ENCODE measurements at places on chromosomes 5 and 9.

- DNase-seq, result no peak
These were observed 102.4 kb upstream of the SMC2 start for GRCh38 chr9:103991698-103992097.

DNA sequence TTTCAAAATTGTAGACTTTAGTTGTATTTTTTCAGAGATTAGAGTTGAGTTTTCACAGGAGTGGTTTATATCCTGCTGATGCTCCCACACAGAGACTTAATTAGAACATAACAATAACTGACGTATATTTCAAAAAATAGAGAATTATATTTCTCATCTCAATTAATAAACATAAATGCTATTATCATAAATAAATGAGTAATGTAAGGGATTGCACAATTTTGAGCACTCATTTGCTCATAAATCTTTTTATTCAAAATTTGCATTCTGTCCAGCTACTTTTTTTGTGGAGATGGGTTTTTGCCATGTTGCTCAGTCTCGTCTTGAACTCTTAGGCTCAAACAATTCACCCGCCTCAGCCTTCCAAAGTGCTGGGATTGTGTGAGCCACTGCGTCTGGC lies 515.7 kb upstream of the RORB start:
- no peak for DNase-seq

- no peak for DNase-seq
These were observed 173.6 kb downstream of the TENT4A start for GRCh38 chr5:6886866-6887265.

GRCh38 chr5:429453-430188 lies 13.4 kb upstream of the EXOC3 start:
- DNase-seq, result no peak

DNA sequence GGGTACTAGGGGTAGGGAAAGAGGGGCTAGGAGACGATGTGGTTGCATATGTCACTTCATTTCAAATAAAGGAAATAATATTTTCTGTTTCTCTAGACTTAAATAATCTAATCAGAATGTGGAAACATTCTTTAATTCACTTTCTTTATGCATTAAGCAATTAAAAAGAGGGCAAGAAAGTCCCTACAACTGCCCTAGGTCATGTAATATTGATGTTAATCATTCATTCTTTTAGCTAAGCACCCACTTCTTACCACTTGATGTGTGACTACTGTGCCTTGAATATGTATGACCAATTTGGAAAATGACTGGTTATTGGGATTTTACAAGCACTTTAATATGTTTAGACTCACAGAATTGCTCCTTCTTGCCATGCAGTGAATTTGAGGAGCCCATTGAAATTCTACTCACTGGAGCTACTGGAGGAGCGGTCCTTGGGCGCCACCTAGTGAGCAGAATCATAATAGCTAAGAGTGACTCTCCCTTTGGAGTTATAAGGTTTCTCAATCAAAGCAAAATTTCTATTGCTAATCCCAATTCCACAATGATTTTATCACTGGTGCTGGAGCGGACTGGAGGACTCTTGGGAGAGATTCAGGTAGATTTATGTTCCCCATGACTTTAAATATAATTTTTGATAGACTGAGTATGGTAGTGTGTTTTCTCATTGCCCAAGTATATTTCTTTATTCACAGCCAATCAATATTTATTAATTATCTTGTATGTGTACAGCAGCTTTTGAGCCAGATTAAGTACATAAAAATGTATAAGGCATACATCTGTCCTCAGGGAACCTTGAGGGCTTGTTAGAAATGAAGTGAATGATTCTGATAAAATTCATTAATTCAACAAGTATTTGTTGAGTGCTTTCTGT lies 225.1 kb downstream of the ADGRV1 start:
- DNase-seq, result peak; percentile 12

- DNase-seq, result peak; percentile 32
These were observed 200.4 kb downstream of the LRRC70 start for GRCh38 chr5:62779010-62779422.

GRCh38 chr5:88602584-88602983 lies 280.4 kb downstream of the MEF2C start:
- DNase-seq, result no peak

- no peak for DNase-seq
These were observed 159.9 kb downstream of the MAN2A1 start for GRCh38 chr5:109849478-109850088.

DNA sequence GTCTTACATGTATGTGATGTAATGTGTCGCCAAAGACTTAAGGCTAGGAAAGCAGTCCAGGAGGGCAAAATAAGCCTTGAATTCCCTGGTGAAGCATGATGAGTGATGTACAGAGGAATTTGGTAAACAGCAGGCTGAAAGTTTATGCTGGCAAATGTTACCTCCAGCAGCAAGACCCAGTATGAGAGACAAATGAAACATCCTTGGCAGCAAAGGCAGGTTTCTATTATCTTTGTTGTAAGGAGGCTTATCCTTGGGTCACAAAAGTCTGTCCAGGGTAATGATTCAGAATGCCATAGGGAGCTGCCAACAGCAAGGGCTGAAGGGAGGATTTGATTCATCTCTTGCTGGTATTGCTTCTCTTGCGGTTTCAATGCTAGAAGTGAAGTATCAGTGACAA lies 75.9 kb upstream of the HTR4 start:
- no peak for DNase-seq

DNA sequence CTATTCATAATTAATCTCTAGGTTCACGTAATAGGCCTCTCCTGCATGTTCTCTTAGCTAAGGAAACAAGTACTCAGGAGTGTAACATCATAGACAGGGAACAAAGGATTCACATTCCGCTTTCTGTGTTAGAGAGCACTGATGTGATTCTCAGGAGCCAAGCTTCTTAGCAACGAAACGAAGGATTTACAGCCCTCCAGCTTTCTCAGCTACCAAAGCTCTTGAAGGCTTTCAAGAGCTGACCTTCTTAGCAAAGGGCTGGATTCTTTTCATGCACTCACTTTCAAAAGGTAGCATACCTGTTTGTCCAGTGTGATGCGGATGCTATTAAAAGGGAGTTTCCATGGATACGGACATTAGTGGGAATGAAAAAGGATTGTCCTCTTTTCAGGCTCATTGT lies 107.4 kb downstream of the TUSC1 start:
- no peak for DNase-seq

- no peak for DNase-seq
These were observed 271.5 kb downstream of the ADGRV1 start for GRCh38 chr5:90830058-90830457.

DNA sequence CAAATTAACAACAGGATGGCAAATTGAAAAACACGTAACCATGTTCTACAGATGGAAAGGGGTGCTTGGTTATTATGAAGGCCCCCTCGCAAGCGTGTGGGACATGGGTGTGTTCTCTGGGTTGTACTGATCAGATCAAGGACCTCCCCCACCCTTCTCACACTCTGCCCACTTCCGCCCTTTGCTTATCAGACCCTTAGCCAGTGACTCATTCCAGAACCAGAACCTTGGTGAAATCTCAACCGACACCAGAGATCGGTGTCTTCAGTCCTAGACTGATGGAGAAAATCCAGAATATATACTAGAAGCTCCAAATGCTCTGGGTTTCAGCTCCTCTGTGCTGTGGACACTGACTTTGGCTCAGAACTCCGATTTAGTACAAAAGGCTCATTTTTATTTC lies 64.9 kb downstream of the PTTG1 start:
- no peak for DNase-seq

DNA sequence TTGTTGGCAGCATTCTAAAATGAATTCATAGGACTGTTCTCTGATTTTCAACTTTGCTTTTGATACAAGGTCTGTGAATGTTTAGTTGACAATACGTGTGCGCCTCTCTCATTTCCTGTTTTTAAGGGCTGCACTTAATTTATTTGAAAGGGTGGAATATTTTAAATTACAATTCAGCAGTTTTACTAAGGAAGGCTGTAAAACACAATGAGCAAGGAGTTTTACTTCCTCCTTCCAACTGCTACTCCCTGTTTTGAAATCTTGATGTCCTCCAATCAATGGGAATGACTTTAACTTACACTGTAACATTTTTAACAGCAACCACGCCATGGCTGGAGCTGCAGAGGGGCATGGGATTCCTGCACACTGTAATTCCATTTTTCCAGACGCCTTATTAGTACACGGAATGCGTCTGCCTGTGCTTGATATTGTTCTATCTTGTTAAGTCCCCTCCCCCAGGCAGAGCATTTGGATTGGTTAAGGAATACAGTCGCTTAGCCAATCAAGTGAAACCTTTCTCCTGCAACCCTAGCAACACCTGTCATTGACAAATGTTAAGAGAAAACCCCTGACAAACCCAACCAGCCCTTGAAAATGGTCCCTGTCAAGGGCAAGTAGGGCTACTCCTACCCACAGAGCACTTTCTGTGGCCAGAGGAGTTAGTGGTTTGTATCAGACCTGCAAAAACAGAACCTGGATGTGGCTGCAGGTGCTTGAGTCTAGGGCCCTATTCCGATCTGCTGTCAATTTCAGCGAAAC lies 12.5 kb upstream of the ZSWIM6 start:
- DNase-seq, result no peak

GRCh38 chr5:61653807-61654580 lies 321.9 kb downstream of the ZSWIM6 start:
- no peak for DNase-seq

GRCh38 chr5:10323588-10324488 lies 16.1 kb upstream of the CMBL start:
- peak; percentile 36 for DNase-seq

DNA sequence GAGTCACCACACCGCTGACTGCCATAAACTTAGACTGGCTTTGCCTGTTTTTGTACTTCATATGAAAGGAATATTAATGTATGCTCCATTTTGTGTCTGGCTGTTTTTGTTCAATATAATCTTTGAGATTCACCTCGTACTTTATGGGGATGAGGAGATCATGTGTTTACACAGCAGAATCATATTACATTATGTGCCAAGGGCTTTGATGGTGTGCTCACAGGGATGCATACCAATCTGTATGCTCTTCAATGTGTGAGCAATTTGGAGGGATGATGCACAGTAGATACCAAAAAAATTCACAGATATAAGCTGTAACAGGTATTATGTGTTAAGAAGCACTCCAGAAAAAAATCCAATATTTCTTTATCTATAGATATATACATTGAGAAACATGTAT lies 113.7 kb downstream of the GABRB2 start:
- DNase-seq, result peak; percentile 18

DNA sequence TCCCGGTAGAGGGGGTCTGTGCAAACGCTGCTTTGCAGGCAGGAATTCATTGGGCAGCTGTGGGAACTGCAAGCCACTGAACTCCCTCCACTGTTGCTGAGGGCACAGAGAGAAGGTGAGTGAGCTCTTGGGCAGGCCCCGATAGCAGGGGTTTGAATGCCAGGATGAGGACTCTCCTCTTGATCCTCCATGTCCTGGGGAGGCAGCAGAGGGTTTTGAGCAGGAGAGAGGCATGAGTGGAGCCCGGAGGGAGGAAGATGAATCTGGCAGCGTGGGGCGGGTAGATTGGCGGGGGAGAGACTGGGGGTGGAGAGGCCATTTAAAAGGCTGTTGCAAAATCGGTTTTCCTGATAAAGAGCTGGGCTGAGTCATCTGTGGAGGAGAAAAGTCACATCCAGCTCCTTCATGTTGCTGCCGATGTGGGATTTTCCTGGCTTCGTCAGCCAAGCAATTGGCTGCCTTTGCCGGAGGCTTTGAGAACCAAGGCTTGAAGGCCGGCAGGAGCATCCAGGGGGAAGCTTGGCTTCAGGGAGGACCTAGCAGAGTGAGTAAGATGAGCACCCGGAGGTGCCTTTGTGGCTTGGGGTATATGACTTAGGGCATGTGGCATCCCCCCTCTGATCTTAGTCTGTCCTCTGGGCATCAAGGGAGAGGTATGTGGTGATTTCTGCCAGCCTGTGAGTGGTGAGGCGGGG lies at the start of gene SYNPO:
Gene SYNPO (plus strand): TSS at position 350 of the 695 bp plus-strand sequence. CDS start 7,616 bp downstream, outside the sequence.
- DNase-seq, result no peak

- no peak for DNase-seq
These were observed 74.1 kb upstream of the SH3PXD2B start for GRCh38 chr5:172528440-172528839.

GRCh38 chr5:102596951-102597350 lies 98.2 kb upstream of the SLCO6A1 start:
- no peak for DNase-seq

DNA sequence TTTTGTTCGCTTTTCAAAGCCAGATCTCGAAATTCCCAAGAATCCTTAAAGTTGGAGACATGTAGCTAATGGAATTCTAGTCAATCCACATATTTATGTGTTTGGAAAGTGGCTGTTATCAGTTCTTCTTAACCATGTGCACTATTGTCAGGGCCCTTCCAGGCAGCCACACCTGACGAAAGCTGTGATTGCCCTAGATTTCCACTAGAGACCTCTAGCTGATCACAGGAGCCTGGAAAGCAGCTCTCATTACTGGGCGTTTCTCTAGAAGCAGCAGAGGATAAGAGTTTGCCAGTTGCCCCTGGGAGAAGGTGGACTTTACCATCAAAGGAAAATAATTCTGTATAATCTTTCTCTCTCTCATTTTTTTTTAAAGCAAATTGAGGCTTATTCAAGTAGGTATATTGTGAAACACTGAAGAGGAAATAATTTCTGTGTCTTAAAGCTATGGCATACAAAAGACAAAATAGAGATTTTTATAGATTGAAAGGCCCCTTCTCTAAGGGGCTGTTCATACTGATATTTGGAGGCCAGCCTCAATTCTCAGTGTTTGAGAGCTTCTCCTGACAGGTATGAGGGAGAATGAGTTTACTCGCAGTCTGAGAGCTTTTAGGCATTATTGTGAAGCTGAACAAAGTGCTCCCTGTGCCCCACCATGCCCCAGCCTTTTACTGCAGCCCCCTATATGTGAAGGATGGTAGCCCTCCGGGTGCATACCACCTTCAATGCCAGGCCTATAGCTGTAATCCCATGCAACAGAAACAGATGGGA lies 405.4 kb upstream of the ACTBL2 start:
- no peak for DNase-seq

DNA sequence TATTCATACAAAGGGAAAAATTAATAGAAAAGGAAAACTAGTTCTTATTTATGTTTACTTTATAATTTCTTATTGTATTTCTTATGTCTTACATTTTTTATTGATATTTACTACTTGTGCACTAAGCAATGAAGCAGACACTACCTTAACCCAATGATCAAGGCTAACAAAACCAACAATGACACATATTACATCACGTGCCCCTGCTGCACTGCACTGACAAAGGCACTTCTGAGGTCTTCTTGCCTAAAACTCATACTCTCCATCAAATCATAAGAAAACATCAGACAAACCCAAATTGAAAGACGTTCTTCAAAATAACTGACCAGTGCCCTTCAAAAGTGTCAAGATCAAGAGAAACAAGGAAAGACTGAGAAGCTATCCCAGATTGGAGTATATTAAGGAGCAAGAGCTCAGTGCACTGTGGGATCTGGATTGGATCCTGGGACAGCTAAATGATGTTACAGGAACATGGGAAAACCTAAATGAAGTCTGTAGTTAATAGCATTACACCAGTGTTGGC lies 230.9 kb downstream of the AUH start:
- no peak for DNase-seq
